Right ventricle myocardium superior (tissue), 1 donor: ENCODE measurements at places on chromosomes 16 and 17.

- no peak for DNase-seq
Measured at GRCh38 chr16:48492133-48492532, 106.9 kb upstream of the SIAH1 start.

- DNase-seq: no peak
Measured at GRCh38 chr16:46822270-46822669, 8.7 kb downstream of the C16orf87 start.

DNA sequence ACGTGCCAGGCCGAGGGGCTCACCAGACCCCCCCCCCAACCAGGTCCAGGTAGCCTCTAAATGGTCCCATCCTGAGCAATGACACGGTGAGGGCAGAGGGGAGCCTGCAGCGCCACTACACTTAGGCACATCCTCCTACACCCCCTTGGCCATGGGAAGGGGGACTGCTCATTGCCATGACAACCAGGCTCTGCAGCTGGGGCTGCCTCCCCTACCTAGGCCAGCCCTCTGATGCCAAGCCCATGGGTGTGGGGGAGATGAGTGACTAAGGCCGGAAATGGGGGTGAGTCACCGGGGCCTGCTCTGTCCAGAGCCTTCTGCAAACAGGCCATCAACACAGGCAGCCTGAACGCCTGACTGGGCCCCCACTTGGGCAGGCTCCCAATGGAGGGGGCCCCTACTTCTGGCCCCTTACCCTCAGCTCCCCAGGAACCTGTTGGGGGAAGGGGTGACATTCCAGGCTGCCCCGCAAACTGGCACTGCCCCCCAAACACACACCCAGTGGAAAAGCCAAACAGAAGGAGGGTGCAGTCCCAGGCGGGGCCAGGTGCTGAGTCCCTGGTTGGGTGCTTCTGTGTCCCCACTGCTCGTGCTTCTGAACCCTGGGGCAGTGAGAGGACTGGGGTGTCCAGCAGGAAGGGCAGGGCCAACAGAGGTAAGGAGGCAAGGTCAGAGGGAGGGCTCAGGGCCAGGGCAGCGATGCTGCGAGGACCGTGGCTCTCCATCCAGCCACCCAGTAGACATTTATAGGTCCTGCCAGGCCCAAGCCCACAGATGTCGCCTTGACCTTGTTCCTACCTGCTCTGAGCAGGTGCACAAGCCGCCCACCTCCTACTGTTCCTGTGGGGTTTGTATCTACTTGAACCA is 8.2 kb downstream of the PLCD3 start:
- DNase-seq: no peak

GRCh38 chr17:52837492-52837891 is 679.0 kb upstream of the CA10 start:
- no peak for DNase-seq

- no peak for DNase-seq
Measured at GRCh38 chr16:20624882-20625807, 49.0 kb upstream of the ACSM2B start.

DNA sequence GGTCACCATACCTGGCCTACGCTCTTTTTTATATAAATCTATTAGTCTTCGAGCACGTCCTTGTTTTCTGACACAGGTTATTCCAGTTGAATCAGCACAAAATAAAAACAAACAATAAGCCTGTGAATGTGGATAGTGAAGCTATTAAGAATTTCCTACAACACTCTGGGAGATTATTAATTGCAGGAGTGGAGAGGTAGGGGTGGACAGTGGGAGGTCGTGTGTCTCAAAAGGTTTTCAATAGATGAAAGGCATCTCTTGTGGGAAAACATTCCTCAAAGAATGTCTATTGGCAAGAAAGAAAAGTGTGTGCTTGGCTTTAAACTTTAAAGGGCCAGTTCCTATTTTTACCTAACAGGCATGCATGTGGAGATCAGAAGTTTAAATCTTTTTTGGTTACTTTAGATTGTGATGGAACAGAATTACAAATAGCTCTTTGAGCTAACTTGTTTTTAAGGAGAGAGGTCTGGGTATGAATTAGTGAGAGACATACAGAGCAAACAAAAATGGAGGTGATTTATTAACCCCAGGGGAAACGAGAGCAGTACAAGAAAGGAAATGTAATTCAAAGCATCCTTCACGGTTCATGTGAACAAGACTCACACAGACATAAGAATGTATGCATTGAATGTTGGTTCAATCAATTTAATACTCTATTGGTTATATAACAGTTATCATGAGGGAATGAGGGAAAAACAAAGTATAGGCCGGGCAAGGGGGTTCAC is 9.0 kb downstream of the SMYD4 start:
- no peak for DNase-seq

DNA sequence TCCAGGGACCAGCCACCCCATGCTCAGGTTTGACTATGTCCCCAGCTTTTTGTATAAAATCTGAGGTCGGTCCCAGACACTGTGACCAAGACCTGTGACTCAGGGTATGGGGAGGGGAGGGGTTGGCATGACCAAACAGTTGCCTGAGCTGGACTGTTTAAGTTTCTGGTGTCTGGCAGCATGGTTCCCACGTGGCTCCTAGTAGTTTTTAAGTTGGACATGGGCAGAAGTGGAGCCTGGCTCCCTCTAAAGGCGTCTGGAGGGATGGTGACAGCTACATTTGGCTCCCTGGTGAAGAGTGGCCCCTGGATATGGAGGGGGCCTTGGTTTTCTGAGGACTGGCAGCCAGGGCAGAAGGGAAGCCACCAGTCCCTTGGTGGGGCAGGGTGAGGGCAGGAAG is 7.9 kb downstream of the SMCR8 start:
- no peak for DNase-seq
